ENCODE measurements at places on chromosomes 2 and 18. TPM values are rescaled to one million over a fixed set of nuclear protein-coding genes. Genes with fewer than 3 reads are reported as not detected.

GRCh38 chr2:171533331-171533730 lies 11.1 kb downstream of the CYBRD1 start:
- DNase-seq, result no peak
- no peaks in the 10 kb centered on the region for H3K4me1 ChIP-seq
- H3K27ac ChIP-seq, result no peak overlapping the region
- H3K4me3 ChIP-seq, result no peak overlapping the region
- H3K36me3 ChIP-seq, result no peaks in the 10 kb centered on the region
- H3K27me3 ChIP-seq, result no peaks in the 10 kb centered on the region

GRCh38 chr18:45330170-45330594 lies 285.1 kb upstream of the SLC14A2 start:
- no peak overlapping the region for H3K27ac ChIP-seq
- DNase-seq, result no peak
- H3K27me3 ChIP-seq, result no peaks in the 10 kb centered on the region
- no peaks in the 10 kb centered on the region for H3K4me1 ChIP-seq

DNA sequence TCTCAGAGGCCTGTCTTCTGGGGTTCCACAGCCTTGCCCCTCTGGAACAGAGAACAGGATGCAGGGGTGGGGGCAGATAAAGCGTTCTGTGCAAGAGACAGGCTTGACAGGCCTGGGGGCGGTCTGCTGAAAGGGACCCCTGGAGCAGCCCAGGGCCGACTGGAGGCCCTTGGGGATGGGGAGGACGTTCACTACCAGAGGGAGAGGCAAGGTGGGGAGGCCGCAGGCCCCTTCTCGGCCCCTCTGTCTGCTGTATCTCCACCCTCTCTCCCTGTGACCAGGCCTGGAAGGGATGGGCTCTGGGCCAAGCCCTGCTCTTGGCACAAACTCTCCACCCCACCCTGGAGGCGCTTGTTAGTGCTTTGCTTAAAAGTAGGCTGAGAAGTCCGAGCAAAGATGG lies 27.3 kb upstream of the INHBB start:
- H3K27me3 ChIP-seq, result no peaks in the 10 kb centered on the region
- peaks cover 41% of the 10 kb centered on the region for H3K4me1 ChIP-seq
- no peak overlapping the region for H3K27ac ChIP-seq
- no peaks in the 10 kb centered on the region for H3K36me3 ChIP-seq
- H3K4me3 ChIP-seq, result no peak overlapping the region

DNA sequence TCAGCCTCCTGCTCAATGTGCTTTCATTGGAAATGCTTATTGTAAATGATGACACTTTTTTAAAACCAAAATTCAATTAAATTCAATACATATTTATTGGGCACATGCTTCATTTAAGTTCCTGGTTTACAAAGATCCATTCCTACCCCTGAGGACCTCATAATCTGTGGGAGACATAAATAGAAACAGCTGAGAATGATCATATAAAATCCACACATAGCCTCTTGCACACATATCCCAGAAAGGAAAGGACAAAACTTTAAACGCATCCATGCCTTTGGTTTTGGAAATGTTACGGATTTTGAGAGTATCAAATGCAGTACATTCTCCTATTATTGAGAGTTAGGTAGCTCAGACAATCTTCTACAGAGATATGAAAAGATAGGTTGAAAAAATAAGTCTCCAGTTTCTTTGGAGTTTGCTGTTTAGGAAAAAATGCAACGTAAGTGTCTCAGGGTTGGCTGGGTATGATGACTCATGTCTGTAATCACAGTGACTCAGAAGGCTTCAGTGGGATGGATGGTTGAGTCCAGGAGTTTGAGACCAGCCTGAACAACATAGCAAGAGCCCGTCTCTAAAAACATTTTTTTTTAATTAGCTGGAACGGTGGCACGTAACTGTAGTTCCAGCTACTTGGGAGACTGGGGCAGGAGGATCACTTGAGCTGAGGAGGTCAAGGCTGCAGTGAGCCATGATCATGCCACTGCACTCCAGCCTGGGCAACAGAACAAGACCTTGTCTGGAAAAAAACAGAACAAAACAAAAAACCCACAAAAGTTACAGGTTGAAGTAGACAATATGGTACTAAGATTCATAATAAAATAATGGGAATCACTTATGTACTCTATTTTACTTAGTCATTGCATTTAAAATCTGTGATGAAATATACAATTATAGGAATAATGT lies 3.9 kb upstream of the PRELID3A start:
- no peaks in the 10 kb centered on the region for H3K36me3 ChIP-seq
- no peak overlapping the region for H3K27ac ChIP-seq
- peak; percentile 6 for DNase-seq
- H3K4me3 ChIP-seq, result no peak overlapping the region
- no peaks in the 10 kb centered on the region for H3K27me3 ChIP-seq

DNA sequence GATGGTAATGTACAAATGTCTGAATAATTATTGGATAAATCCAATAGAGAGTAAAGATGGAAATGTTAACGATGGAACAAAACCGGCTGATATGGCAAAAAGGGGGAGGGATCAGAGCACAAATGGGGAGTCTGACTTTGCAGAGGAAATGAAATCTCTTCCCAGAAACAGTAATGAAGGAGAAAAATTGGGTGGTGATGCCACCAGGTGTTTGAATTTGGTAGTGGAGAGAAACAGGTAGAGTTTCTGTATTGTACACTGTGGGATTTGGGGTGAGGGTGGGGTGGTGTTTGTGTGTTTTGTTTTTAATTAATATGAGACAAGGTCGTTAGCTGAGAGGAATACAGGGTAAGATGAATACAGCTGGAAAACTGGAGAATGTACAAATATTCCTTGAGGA lies 20.4 kb upstream of the XDH start:
- no peak overlapping the region for H3K27ac ChIP-seq
- DNase-seq, result no peak
- no peaks in the 10 kb centered on the region for H3K4me1 ChIP-seq
- no peaks in the 10 kb centered on the region for H3K27me3 ChIP-seq

GRCh38 chr2:101879466-101879865 lies 112.3 kb upstream of the IL1R2 start:
- no peaks in the 10 kb centered on the region for H3K27me3 ChIP-seq
- H3K4me1 ChIP-seq, result no peaks in the 10 kb centered on the region
- peaks cover 41% of the 10 kb centered on the region for H3K36me3 ChIP-seq
- no peak overlapping the region for H3K4me3 ChIP-seq

GRCh38 chr2:104846786-104847585 lies 6.9 kb upstream of the POU3F3 start:
- H3K36me3 ChIP-seq, result no peaks in the 10 kb centered on the region
- no peak for DNase-seq
- no peak overlapping the region for H3K27ac ChIP-seq
- H3K4me1 ChIP-seq, result peaks cover 3% of the 10 kb centered on the region

- H3K4me3 ChIP-seq, result no peak overlapping the region
- peaks cover 9% of the 10 kb centered on the region for H3K36me3 ChIP-seq
- H3K27ac ChIP-seq, result no peak overlapping the region
- DNase-seq, result no peak
Measured at GRCh38 chr2:68505603-68506159, 38.3 kb downstream of the APLF start.

DNA sequence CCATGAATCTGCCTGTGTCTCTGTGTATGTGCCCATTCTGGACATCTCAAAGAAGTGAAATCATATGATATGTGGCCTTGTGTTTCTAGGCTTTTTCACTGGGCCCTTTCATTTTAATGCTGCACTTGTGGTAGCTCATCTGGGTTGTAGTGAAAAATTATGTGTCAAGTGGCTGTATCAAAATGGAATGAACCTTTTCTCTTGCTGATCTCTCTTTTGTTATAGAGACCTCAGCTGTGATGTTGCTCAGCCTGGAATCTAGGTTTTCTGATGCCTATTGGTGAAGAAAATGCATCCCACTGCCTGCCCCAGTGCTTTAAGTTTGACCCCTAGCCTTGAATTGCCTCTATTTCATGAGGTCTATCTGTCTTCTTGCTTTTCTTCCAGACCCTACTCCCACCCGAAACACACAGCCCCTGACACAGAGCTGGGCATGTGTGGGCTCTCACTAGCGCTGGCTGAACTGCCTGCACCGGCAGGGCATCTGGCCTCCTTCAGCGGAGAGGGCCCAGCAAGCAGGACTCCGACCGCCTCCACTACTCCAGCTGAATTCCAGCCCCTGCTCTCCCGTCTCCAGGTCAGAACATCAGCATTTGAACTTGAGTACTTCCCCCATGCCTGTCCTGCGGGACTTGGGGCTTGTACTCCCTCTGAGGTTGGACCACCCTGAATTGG lies 175.8 kb upstream of the MSH6 start:
- H3K4me1 ChIP-seq, result no peaks in the 10 kb centered on the region
- no peaks in the 10 kb centered on the region for H3K27me3 ChIP-seq
- no peak overlapping the region for H3K27ac ChIP-seq

DNA sequence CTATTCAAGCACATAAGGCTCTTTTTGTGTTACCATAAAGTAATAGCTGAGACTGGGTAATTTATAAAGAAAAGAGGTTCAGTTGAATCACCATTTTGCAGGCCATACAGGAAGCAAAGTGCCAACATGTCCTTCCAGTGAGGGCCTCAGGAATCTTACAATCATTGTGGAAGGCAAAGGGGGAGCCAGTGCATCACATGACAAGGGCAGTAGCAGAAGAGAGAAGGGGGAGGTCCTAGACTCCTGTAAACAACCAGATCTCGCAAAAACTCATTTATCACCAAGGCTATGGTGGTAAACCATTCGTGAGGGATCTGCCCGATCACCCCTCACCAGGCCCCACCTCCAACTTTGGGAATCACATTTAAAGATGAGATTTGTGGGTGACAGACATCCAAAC lies 16.7 kb downstream of the DSG4 start:
- H3K4me3 ChIP-seq, result no peak overlapping the region
- no peaks in the 10 kb centered on the region for H3K4me1 ChIP-seq
- H3K27me3 ChIP-seq, result no peaks in the 10 kb centered on the region
- no peak for DNase-seq
- no peaks in the 10 kb centered on the region for H3K36me3 ChIP-seq

DNA sequence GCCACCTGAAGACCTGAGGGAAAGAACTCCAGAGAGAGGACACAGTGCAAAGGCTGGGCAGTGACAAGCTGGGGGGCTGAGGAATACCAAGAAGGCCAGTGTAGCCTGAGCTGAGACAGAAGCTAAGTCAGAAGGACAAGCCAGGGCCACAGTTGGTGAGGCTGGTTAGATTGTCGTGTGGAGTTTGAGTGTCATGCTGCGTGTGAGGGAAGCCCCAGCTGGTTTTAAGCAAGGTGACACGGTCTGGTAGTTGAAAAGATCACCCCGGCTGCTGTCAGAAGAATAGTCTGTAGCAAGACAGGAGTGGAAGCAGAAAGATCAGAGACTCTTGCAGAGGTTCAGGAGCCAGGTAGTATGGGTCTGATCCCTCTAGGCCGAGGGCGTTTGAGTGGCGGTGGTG lies 50.6 kb upstream of the RMDN2 start:
- no peaks in the 10 kb centered on the region for H3K36me3 ChIP-seq
- H3K4me3 ChIP-seq, result no peak overlapping the region
- no peaks in the 10 kb centered on the region for H3K4me1 ChIP-seq
- H3K27ac ChIP-seq, result no peak overlapping the region
- H3K27me3 ChIP-seq, result no peaks in the 10 kb centered on the region

GRCh38 chr2:120740765-120741524 lies 5.3 kb downstream of the GLI2 start:
- no peak overlapping the region for H3K27ac ChIP-seq
- DNase-seq, result peak; percentile 72
- no peaks in the 10 kb centered on the region for H3K4me1 ChIP-seq
- H3K36me3 ChIP-seq, result no peaks in the 10 kb centered on the region
- H3K27me3 ChIP-seq, result no peaks in the 10 kb centered on the region

- no peaks in the 10 kb centered on the region for H3K36me3 ChIP-seq
- no peaks in the 10 kb centered on the region for H3K27me3 ChIP-seq
- H3K4me1 ChIP-seq, result no peaks in the 10 kb centered on the region
- no peak overlapping the region for H3K4me3 ChIP-seq
- H3K27ac ChIP-seq, result no peak overlapping the region
Measured at GRCh38 chr18:8277270-8277669, 332.0 kb upstream of the RAB12 start.

DNA sequence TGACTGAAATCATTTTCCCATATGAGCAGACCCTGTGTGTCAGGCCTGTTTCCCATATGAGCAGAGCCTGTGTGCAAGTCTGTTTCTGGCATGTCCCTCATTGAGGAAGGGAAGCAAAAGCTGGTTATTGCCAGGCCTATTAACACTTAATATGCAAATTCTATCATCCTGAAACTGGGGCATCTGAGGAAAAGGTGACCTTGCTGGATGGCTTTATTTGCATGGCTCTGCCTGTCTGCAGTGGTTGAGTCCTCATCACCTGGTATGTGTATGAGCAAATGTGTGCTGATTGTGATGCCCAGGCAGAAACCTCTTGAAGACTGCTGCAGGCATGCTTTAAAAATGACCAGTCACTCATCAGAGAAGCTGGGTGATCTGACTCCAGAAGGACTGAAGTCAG lies 31.2 kb downstream of the EIF4E2 start:
- no peak overlapping the region for H3K27ac ChIP-seq
- no peaks in the 10 kb centered on the region for H3K4me1 ChIP-seq
- H3K36me3 ChIP-seq, result peaks cover 15% of the 10 kb centered on the region
- no peaks in the 10 kb centered on the region for H3K27me3 ChIP-seq

DNA sequence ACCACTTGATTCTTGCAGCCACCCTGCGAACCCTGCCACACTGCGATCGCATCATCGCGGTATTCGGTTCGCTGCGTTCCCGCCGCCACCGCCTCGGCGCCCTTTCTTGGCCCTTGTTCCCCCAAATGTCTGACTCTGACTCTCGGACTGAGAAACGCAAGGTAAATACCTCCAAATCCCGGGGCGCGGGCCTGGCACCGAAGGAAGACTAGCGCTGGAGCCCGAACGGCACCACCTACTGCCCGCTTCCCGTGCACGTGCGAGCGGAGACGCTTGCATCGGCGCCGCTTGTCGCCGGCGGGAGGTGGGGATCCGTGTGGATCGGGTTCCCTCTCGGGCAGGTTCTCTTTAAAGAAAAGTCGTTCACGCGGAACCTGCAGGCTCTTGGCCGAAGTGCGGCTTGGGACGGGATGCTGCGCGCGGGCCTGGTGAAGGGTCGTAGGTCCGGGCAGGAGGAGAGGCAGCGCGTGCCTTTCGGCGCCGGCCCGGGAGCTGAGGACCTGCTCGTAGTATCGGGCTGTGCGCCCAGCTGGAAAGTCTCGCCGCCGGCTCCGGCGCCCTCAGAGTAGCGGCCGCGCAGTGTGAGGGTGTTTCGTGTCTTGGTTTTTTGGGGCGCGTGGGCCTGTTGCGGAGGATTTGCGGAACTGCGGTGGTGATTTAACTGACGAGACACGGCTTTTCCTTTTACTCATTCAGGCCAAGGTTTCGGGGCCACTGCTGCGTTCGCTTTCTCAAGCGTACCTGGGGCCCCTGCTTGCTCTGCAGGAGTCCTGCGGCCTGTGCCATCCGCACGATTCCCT lies 514 bp downstream of the BCL2L11 start:
- H3K27ac ChIP-seq, result peak overlapping the region; percentile 91
- peaks cover 10% of the 10 kb centered on the region for H3K36me3 ChIP-seq
- peaks cover 38% of the 10 kb centered on the region for H3K27me3 ChIP-seq
- peak overlapping the region; percentile 81 for H3K4me3 ChIP-seq
- H3K4me1 ChIP-seq, result peaks cover 56% of the 10 kb centered on the region

Gene SLC38A11
- 8.5 TPM for polyA plus RNA-seq

Gene RUFY4
- polyA plus RNA-seq, result 3.7 TPM

Gene ZNF521
- polyA plus RNA-seq, result 2.9 TPM

Gene DCAF17
- polyA plus RNA-seq, result 3.0 TPM

Gene DAPL1
- polyA plus RNA-seq, result 0.21 TPM

Gene ITM2C
- polyA plus RNA-seq, result 108 TPM

Data from spleen (tissue), 13 donors.